ENCODE measurements at places on chromosomes 1 and 21.
A peak's percentile ranks its signal among the peaks of the same experiment; 100 is the strongest.

DNA sequence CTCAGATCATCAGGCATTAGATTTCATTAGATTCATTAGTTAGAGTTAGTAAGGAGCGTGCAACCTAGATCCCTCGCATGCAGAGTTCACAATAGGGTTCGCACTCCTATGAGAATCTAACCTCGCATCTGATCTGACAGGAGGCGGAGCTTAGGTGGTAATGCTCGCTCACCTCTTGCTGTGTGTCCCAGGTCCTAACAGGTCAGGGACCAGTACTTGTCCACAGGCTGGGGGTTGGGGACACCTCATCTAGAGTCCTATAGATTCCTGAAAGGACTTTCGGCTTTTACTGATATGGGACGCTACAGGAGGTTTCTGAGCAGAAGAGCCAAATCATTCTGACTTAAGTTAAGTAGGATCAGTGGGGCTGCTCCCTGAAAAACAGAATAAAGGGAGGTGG, 91.4 kb downstream of the AKT3 start:
- no peak for DNase-seq

DNA sequence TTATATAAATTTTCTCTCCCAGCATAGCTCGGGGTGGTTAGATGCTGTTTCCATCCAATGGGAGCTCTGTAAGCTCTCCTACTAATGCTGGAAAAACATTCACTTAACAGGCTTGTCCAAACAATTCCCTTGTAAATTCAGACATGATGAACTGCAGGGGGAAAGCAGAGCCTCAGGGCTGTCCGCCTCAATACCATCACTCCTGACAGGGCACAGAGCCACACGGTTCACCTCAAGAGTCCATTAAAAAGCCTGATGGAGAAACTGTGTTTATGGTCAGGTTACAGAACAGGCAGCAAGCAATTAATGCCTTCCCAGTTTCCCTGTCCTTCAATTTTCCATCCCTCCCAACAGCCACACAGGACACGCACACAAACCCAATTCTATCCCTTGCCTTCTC, 171.0 kb downstream of the BRINP2 start:
- no peak for DNase-seq

DNA sequence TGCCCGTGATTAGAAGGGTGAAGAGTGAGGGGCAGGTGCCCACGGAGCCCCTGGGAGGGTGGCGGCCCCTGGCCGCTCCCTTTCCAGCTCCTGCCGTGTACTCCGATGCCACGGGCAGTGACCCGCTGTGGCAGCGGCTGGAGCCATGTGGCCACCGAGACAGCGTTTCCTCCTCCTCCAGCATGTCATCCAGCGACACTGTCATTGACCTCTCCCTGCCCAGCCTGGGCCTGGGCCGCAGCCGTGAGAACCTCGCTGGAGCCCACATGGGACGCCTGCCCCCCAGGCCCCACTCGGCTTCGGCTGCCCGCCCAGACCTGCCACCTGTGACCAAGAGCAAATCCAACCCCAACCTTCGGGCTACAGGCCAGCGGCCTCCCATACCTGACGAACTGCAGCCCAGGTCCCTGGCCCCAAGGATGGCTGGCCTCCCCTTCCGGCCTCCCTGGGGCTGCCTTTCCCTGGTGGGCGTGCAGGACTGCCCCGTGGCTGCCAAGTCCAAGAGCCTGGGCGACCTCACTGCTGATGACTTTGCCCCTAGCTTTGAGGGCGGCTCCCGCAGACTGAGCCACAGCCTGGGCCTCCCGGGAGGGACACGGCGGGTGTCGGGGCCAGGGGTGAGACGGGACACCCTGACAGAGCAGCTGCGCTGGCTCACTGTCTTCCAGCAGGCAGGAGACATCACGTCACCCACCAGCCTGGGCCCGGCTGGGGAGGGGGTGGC, 22.0 kb downstream of the PANK4 start:
- DNase-seq: no peak

DNA sequence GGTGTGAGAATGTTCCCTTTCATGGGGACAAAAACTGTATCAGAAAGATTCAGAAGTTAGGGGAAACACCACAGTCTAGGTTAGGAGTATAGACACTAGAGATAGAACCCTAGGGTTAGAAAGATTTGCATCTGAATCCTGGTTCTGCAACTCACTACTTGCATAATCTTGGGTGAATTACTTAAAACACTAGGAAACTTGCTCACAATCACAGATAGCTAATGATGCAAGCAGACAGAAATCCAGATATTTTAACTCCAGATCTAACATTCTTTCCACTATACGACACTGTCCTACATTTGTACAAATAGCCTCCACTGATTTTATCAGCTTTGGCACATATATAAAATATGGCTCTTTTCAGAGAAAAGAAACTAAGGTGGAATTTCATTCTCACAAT, 30.8 kb upstream of the GLIS1 start:
- DNase-seq: no peak

DNA sequence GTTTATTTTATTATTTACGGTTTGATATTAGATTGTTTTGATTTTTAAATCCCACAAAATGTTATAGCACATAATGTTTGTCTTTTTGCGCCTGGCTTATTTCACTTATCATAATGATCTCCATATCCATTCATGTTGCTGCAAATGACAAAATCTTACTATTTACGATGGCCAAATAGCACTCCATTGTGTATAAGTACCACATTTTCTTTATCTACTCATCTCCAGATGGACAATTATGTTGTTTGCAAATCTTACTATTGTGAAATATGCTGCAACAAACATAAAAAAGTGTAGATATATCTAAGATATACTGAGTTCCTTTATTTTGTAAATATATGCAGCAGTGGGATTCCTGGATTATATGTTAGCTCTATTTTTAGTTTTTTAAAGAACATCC, 1568.3 kb downstream of the AMY1C start:
- no peak for DNase-seq

- no peak for DNase-seq
Measured at GRCh38 chr1:236762410-236762809, 32.7 kb upstream of the MTR start.

GRCh38 chr1:27598902-27599528, 4.9 kb downstream of the AHDC1 start:
- DNase-seq: peak; percentile 45

- DNase-seq: no peak
Measured at GRCh38 chr1:43671193-43671592, 21.2 kb downstream of the KDM4A start.

Measured in OCI-LY7 (cell line).